ENCODE measurements at places on chromosomes 4 and X.

DNA sequence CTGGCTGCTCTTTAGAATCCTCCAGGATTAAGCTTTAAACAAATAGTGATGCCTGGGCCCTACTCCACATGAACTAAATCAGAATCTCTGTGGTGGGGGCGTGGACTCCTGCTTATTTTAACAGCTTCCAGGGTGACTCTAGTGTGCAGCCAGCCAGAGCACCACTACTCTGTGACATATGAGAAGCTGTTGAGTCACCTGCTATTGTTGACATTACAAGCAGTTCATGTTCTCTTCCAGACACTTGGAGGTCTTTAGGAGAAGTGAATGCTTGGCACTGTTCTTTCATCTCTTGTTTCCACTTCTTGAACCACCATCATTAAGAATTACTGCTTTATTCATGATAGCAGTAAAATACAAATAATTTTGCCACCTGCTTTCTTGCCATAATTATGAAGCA, 426 bp upstream of the C4orf51 start:
- no peak for DNase-seq

- no peak for DNase-seq
Measured at GRCh38 chr4:89307446-89308160, at the start of gene GPRIN3. GPRIN3 (minus strand) TSS chr4:89307800; CDS start chr4:89250110, 57,690 bp downstream.

- DNase-seq, result no peak
Measured at GRCh38 chr4:110636680-110637407, 14.0 kb upstream of the PITX2 start.

DNA sequence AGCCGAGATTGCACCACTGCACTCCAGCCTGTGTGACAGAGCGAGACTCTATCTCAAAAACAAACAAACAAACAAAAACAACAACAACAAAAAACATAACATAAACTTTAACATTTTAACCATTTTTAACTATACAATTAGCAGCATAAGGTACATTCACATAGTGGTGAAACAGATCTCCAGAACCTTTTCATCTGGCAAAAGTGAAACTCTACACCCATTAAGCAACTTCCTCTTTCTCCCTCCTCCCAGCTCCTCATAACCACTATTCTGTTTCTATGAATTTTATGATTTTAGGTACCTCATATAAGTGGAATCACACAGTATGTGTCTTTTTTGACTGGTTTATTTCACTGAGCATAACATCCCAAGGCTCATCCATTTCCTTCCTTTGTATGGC, 103.6 kb downstream of the FAM13A start:
- DNase-seq, result no peak

All from activated CD8-positive, alpha-beta memory T cell treated with anti-CD3 and anti-CD28 coated beads for 1 hour (primary cell).